Stimulated activated CD8-positive, alpha-beta memory T cell treated with anti-CD3 and anti-CD28 coated beads, Interleukin-2, amount 100 ng/mL, for 1 hour (primary cell): ENCODE measurements at places on chromosomes 7 and 10.

- no peak for DNase-seq
These were observed 77.6 kb upstream of the UNC5B start for GRCh38 chr10:71134732-71135211.

DNA sequence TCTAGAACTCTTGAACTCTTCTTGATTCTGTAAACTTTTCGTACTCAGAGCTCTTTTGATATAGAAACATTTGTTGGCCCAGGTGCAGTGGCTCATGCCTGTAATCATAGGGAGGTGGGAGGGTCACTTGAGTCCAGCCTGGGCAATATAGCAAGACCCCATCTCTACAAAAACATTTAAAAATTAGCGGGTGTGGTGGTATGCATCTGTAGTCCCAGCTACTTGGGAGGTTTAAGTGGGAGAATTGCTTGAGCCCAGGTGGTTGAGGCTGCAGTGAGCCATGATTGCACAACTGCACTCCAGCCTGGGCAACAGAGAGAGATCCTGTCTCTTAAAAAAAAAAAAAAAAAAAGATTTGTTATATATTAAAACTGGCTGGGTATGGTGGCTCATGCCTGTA is 121.6 kb downstream of the BAMBI start:
- DNase-seq: no peak

DNA sequence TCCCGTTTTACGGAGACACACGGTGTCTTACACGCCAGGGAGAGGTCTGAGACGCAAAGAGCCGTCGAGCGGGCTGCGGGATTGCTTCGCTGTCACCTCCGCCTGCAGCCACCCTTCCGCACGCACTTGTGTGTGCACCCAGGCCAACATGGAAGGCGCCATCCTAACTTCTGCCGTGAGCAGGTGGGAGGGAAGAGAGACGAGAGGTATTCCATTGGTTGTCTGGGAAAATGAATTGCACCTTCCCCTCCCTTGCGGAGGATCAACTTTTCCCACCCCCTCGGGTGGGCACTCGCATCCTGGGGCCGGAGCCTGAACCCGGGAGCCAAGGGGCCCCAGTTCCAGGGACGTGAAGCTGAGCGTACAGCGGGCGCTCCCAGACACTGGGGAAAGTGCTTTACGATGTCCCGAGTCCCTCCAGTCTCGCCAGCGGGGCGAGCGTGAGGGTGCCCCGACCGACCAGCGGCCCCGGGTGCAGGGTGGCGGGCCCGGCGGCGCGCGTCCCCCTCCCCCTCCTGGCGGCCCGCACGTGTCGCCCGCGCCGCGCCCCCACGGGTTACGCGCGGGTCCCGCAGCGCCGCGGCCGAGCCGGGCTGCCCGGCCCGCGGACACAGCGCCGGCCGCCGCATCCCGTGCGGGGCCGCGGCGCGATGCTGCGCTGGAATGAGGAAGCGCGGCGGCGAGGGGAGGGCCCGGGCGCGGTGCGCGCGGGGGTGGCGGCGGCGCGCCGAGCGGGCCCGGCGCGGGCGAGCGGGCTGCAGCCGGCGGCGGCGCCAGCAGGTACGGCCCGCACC is 984 bp upstream of the IKZF1 start:
- DNase-seq: no peak

DNA sequence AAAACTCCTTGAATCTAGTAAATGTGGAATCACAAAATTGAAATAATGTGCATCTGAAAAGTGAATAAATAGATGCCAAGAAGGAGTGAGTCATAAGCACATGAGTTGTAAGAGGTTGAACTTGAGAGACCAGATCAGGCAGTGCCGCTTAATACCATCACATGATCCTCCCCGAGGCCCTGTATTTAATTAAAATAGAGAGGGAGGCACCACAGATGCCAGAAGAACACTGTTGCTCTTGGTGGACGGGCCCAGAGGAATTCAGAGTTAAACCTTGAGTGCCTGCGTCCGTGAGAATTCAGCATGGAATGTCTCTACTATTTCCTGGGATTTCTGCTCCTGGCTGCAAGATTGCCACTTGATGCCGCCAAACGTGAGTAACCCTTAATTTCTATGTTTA is at the start of gene GPNMB:
Gene GPNMB (plus strand): TSS at position 221 of the 400 bp plus-strand sequence. CDS start 83 bp downstream, at position 304.
- no peak for DNase-seq

DNA sequence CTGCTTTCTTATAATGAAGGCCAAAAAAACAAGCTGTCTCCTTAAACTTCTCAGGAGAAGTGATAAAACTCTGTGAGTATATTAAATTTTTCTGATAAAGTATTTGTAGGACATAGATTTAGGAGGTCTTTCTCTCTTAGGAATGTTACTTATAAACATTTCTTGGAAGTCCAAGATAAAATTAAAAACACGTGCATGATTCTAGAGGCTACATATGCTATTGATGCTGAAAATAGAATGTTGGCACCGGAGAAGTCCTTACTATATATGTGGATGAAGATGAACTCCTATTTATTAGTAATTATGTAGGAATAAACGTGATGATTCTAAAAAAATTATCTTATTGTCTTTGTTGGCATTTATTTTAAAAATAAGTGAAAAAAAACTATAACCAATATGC is 241.3 kb upstream of the LRRTM3 start:
- DNase-seq: no peak

DNA sequence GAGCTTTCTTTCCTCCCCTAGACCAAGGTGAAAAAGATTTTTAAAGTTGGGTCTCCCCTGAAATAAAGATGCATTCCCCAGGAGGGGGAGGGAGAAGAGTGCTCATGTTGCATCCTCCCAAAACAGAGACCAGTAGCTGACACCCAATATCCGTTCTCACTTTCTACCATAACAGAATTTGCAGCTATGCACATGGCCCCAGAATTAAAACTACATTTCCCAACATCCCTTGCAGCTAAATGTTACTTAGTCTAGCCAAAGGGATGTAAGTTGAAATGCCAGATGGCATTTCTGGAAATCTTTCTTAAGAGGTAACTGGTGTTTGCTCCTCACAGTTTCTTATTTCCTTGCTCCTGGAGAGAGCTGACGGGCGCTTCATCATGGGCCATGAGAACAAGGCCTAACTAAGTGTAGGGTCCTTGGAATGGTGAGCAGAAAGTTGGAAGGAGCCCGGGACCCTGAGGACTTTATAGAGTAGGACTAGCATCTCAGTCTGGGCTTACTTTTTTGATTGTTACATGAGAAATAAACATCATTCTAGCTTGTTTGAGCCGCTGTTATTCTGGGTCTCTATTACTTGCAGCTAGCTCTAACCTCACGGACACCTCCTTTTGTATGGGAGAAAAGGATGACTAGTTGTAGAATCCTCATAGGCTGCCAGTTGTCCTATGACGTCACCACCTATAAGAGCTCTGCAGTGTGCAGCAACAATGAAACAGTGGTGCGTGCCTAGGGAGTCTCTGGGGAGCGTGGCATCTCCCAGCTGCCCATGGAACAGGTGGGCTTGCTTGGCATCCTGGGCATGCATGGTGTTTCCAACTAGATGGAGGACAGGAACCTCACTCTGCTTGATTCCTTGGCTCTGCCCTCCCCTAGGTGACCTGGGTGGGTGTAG is 46.1 kb upstream of the EXOC6 start:
- no peak for DNase-seq

GRCh38 chr7:27210441-27211083 is 10.7 kb upstream of the HOXA13 start:
- DNase-seq: no peak

GRCh38 chr10:79038841-79039201 is 29.9 kb upstream of the ZMIZ1 start:
- DNase-seq: no peak

- DNase-seq: no peak
These were observed 188.0 kb downstream of the PPP1R9A start for GRCh38 chr7:95095259-95095965.

GRCh38 chr10:16505161-16505560 is 16.5 kb downstream of the C1QL3 start:
- no peak for DNase-seq

DNA sequence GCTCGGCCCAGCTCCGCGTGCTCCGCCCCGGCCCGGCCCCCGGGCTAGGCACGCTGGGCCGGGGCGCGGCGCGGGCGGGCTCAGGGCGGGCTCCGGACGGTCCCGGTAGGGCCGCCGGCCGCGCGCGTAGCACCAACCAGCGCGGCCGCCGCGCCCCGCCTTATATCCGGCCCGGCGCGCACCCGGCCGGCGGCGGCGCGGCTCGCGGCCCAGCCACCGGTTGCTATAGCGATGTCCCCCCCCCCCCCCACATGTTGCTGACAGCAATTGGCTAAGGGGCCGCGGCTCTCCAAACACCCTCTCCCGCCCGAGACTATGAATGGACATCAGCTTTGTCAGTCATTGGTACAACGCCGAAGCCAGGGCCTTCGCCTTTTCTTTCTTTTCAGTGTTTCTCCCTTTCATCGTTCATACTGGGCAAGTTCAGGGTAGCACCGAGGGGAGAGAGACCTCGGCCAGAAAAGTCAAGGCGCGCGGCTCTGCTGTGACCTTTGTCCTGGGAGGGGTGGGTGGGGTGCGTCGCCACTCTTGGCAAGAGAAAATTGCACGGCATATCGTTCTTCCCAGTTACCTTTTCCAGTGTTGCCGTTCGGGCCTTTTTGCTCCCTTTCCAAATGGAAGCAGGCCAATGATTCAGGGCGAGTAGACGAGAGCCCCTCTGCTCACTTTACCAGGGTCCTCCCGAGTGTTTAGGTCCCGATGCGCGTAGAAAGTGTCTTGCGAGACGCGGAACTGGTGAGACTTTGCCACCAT is 354.2 kb downstream of the DNAJB6 start:
- DNase-seq: no peak

DNA sequence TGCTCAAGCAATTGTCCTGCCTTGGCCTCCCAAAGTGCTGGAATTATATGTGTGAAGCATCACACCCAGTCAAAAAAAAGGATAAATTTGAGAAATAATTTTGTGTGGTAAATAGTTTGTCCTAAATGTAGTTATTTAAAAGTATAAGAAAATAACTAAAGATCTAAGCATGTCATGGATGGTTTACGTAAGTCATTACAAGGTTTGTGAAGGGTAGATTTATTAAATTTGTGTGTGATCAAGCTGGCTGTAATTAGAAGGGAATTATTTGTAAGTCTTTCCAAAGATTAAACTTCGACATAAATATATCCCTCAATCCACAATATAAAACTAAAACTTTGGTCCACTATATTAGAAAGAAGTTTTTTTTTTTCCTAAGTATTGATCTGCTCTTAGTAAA is 28.6 kb downstream of the ORC5 start:
- DNase-seq: no peak

DNA sequence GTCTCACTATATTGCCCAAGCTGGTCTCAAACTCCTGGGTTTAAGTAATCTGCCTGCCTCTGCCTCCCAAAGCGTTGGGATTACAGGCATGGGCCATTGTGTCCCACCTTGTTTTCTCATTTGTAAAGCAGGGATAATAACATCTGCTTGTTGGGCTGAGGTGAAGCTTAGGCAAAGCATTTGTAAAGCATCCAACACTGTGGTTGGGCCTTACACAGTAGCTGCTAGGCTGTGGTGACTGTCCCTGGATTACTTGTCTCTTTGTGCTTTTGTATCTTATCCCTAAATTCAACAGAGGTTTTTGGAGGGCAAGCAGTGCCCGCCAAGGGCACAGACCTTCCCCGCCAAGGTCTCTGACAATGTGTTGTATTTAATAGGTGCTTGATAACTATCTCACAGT is 14.3 kb downstream of the HKDC1 start:
- no peak for DNase-seq

GRCh38 chr10:13462551-13462950 is 66.3 kb downstream of the BEND7 start:
- no peak for DNase-seq

DNA sequence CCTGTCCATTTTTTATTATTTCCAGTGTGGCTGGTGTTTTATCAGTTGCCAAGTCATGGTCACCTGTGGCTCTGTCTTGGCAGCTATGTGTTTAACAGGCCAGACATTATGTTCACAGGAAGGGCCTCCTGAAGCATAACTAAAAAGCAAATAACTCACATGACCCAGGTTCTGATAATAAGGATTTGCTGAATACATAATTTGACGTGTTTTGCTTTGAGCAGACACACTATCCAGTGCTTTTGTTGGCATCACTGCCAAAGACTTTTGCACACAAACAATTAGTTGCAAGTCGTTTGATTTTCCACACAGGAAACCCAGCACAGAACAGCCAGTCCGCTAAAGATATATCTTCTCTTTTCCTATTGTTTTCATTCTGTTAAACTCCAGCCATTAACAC is 173.6 kb downstream of the ARL4A start:
- no peak for DNase-seq

- no peak for DNase-seq
These were observed at the start of gene PALD1 for GRCh38 chr10:70478191-70479164. TSS of gene PALD1 (plus strand) at chr10:70478767. CDS start at chr10:70525952, 47,185 bp downstream.

DNA sequence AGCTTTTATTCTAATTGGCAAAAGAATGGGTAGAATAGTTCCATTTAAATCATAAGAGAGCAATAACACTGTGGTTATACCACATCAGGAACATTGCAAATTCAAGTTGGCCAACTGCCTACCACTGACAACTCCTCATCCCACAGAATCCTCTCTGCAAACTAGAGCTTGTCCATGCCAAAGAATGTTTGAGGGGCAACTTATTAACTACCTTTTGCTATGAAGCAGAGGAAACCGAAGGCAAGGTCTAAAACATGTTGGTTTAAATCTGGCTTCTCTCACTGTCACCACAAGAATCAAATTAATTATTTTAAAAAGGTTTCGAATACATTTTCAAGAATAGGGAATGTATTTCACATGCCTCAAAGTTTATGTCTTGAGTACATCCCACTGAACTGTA is 36.0 kb downstream of the RHOBTB1 start:
- no peak for DNase-seq

GRCh38 chr10:22343731-22344130 is 1.6 kb upstream of the SPAG6 start:
- DNase-seq: no peak

- no peak for DNase-seq
These were observed 304.3 kb downstream of the PTPRN2 start for GRCh38 chr7:158283016-158283974.
